ENCODE measurements at places on chromosomes 3 and 15.

GRCh38 chr3:159260049-159260662 lies 458.3 kb downstream of the MFSD1 start:
- peak; percentile 72 for DNase-seq

GRCh38 chr15:88634449-88634848 lies 4.4 kb upstream of the ISG20 start:
- DNase-seq = no peak

- no peak for DNase-seq
These were observed 32.8 kb upstream of the STRIT1 start for GRCh38 chr3:155326244-155326643.

GRCh38 chr15:70037292-70037640 lies 60.5 kb downstream of the TLE3 start:
- no peak for DNase-seq

DNA sequence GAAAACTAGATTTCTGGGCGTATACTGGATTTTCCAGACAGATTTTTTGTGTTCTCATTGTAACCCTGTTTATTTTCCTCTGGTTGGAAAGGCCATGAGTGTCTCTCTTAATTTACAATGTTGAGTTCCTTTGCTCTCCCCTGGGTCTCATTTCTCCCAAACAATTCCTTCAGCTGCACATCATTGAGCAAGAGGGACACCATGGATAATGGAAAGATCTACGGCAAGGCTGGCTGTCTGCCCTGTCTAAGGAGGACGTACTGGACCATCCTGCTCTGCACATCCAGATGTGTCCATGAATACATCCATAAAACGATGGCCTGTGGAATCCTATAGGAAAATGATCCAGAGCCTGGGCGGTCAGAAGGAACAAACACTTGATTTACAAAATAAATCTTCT lies 258.1 kb upstream of the MCTP2 start:
- DNase-seq = no peak

DNA sequence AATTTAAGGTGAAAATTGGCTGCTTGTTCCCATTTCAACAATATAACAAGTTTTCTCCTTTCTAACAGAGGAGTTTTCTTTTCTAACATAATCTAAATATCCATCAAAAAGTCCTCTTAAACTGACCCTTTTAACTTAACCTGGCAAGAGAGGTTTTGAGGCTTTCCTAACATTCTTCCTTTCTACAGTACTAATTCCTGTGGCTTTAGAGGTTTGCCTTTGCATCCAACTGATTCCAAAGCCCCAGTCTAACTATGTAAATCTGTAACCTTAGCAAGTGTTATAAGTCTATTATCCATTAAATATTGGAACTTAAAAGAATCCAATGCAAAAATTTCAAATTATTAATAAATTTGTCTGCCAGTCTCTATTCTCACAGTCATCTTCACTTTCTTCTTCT lies 134.1 kb downstream of the ISL2 start:
- DNase-seq = no peak

- no peak for DNase-seq
These were observed 26.1 kb downstream of the RASGRP1 start for GRCh38 chr15:38538328-38539007.

- no peak for DNase-seq
These were observed 418.8 kb downstream of the OTOL1 start for GRCh38 chr3:161915418-161915750.

DNA sequence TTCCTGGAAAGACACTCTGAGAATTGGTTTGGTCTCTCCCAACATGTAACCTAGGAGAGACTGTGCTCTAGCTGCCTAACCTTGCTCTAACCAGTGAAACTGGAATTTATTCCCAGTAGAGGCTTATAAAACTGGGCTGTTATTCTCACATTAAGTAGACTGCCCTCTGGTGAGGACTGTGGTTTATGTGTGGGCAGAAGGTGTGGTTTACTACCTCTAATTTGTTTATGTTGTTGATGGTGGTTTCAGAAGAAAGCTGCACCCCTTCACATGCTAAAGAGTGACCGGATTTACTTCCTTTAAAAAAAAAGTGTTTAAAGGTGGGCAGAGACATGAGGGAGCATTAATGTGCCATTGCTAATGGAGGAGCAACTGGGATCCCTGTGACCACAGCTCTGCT lies 273.2 kb downstream of the MECOM start:
- no peak for DNase-seq

- DNase-seq = peak; percentile 26
These were observed 24.2 kb downstream of the PXYLP1 start for GRCh38 chr3:141255846-141256261.

DNA sequence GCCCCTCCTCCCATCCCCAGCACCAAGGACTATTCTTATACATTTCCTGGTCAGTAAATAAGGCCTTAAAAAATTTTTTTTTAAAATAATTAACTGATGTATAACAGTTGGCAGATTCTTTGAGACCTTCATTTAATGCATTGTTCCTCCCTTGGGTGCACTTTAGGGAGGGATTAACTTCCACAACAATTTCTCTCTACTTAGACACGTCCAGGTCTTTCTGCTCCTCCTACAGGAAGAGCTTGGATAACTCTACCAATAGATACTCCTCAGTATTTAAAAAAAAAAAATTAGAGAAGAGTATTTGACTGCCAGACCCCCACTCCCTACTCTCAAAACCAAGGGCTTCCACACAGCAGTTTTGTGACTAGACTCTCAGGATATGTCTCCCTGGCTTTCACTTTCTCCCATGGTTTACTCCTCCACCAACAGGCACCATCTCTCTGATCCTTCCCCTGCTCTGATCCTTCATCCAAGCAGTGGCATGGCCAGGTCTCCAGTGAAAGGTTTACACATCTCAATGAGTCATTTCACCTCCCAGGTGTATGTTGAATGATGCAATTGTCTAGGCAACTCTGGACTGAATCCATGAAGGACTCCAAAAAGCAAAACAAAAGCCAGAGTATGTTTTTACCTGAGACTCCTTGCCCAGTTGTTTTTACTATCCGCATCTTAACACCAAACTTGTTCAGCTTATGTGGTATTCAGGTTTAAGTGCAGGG lies 7.4 kb downstream of the ZIC4 start:
- peak; percentile 39 for DNase-seq

GRCh38 chr3:23999012-23999641 lies 54.0 kb downstream of the NR1D2 start:
- peak; percentile 13 for DNase-seq

- peak; percentile 62 for DNase-seq
These were observed 546 bp downstream of the TRIM59 start for GRCh38 chr3:160448845-160449635.

- peak; percentile 60 for DNase-seq
These were observed 24.6 kb downstream of the CDIN1 start for GRCh38 chr15:36603987-36604386.

GRCh38 chr3:14512281-14512941 lies 27.7 kb downstream of the GRIP2 start:
- DNase-seq = no peak

DNA sequence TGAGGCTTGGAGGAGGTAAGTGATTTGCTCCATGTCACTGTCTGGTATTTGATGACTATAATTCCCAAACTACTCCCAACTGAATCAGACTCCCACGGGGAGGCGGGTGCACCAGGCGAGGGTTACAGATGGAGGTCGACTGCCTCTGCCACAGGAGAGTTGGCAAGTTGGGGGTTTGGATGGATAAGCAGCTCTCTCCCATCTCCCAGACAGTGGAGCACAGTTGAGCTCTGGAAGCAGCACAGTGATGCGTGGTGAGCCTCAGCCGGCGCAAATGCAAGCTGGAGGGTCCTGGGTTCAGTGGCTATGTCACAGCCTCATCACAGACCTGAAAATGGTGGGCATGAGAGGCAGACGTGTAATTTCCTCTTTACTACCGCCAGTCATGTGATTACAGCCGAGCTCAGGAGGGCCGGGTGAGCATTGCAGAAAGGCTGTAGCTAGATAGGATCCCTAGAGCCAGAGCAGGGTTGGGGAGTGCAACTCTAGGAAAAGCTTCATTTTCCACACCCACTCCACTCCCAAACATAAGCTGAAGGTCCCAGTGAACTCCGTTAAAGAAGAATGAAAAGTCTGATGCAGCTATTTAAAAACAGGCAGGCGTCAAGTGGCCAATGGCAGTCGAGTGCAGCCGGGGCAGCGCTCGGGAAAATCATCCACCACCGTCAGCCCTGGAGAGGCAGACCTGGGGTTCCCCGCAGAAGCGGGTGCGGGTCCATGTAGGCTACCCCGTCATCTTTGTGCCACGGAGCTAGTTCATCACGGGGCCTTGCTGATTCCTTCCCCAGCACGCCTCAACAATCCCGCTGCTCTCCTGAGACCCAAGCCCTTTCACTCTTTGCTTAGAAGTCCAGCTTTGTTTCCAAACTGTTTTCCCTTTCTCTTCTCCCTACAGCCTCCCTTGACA lies 33.3 kb upstream of the VPS8 start:
- DNase-seq = no peak

DNA sequence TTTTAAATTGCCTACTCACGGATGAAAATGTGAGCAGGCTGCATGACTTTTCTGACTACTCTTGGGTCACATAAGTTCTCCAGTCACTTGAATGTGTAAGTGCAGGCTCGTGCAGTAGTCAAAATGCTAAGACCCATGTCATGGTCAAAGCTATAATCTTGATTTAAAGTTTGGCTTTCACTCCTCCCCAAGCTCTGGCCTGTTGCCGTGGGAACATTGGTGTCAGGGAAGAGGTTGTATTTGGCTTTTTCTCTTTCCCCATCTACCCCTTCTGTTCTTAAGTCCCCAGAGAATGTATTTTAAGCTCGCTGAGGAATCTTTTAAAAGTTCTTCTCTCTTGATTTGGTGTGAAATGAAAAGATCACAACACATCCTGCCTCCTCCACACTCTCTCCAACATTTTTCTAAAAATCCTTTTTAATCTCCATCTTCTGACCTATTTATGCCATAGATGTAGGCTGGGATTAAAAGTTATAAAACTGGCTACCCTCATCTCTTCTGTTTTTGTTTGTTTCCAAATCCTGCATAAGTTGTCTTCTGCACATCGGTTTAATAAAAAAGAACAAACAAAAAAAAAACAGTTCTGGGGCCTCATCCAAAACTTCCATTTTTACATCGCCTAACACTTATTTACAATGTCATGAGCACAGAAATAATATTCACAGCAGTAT lies 61.4 kb upstream of the ADAMTSL3 start:
- no peak for DNase-seq

- no peak for DNase-seq
These were observed 169.4 kb downstream of the TBC1D2B start for GRCh38 chr15:77907824-77908751.

GRCh38 chr15:68602459-68603215 lies 23.8 kb downstream of the CORO2B start:
- peak; percentile 88 for DNase-seq

- DNase-seq = no peak
These were observed 8.7 kb upstream of the YEATS2 start for GRCh38 chr3:183688874-183689273.

- no peak for DNase-seq
These were observed 33.4 kb downstream of the CD86 start for GRCh38 chr3:122088531-122088930.

- peak; percentile 62 for DNase-seq
These were observed at the start of gene THBS1 for GRCh38 chr15:39580485-39581241. Gene THBS1, plus strand, starts transcription at chr15:39581079. Its CDS starts 779 bp downstream, at chr15:39581858.

- no peak for DNase-seq
These were observed 41.6 kb downstream of the MEGF11 start for GRCh38 chr15:66211670-66212562.

GRCh38 chr3:16511681-16512434 lies 1.6 kb downstream of the RFTN1 start:
- no peak for DNase-seq

GRCh38 chr3:173737167-173737808 lies 339.7 kb downstream of the NLGN1 start:
- DNase-seq = no peak

GRCh38 chr15:53918180-53919079 lies 59.8 kb upstream of the UNC13C start:
- DNase-seq = no peak

DNA sequence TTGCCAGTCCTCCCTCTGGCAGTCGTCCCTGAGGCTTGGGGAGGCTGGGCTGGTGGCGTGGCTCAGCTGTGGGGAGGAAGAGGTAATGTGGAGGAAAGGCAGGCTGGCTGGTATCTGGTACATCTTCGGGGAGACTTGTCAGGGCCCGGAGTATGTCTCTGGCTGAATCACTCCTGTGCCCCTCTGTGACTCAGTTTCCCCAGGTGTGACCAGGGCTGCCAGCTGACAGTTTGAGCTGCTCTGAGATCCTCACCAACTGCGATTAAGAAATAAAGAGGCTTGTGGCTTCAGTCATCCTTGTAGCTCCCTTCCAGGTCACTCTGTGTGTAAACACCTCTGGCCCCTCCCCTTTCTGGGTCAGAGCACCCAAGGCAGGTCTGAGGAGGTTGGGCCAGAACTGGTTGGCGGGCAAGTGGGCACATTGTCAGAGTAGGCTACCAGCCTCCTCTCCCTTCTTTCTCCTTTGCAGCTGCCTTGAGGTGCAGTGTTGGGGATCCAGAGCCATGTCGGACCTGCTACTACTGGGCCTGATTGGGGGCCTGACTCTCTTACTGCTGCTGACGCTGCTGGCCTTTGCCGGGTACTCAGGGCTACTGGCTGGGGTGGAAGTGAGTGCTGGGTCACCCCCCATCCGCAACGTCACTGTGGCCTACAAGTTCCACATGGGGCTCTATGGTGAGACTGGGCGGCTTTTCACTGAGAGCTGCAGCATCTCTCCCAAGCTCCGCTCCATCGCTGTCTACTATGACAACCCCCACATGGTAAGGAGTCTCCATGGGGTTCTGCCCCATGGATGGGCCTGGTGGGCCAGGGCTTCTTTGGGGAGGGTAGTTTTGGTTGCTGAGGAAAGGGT lies 3.0 kb downstream of the TEX264 start:
- no peak for DNase-seq

- DNase-seq = no peak
These were observed 33.3 kb downstream of the MGLL start for GRCh38 chr3:127789051-127789450.

DNA sequence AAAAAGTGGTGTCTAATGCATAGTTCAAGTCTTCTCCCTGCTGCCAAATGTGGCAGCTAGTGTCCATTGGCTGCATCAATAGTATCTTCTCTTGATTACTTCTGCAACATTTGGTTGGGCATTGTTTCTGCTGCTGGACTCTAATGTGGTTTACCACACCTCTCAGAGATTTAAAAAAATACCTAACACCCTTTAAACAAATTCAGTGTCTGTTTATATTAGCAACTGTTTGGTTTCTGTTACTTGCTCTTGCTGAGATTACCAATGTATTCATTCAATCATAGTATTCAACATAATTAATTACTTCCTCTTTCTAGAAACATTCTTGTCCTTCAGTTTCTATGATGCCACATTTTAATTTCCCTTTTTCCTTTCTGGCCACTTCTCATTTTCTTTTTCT lies 20.3 kb upstream of the NECTIN3 start:
- DNase-seq = no peak

GRCh38 chr15:66287461-66288057 lies 5.8 kb upstream of the DIS3L start:
- DNase-seq = no peak

DNA sequence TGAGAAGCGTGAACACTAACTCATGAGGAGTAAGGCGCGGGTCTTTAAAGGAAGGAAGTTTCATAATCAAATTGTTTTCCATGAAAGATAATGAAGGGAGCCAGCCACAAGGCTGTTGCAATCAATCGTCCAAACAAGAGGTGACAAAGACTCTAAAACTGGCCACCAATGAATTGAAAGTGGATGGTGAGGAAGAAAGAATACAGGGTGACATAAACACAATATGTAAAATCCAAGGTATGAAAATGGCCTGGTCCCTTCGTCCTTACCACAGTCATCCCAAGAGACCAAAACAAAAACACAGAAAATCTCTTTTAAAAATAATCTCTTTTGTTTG lies 12.0 kb downstream of the CD86 start:
- DNase-seq = no peak

- no peak for DNase-seq
These were observed 35.1 kb upstream of the CCDC80 start for GRCh38 chr3:112675943-112676535.

- DNase-seq = no peak
These were observed 112.8 kb upstream of the C2CD4B start for GRCh38 chr15:62277816-62278394.
